Chondrocyte (in vitro differentiated cells): ENCODE measurements at places on chromosomes 11 and 22. TPM values are rescaled to one million over a fixed set of nuclear protein-coding genes. Genes with fewer than 3 reads are reported as not detected.
A peak's percentile ranks its signal among the peaks of the same experiment; 100 is the strongest.

The DEUP1 gene
- 0.15 TPM in 1 of 3 replicates, not detected in the others for total RNA-seq

The SPDYC gene
- total RNA-seq = not detected in 3 replicates

The CARD18 gene
- not detected in 3 replicates for total RNA-seq

The LYVE1 gene
- 1.2 to 5.2 TPM (median 3.5 TPM) in 3 replicates for total RNA-seq

GRCh38 chr11:120340529-120340928, 4.3 kb downstream of the ARHGEF12 start:
- H3K27me3 ChIP-seq = no peaks in the 10 kb centered on the region
- peaks cover 59% of the 10 kb centered on the region for H3K4me1 ChIP-seq
- H3K36me3 ChIP-seq = no peaks in the 10 kb centered on the region

DNA sequence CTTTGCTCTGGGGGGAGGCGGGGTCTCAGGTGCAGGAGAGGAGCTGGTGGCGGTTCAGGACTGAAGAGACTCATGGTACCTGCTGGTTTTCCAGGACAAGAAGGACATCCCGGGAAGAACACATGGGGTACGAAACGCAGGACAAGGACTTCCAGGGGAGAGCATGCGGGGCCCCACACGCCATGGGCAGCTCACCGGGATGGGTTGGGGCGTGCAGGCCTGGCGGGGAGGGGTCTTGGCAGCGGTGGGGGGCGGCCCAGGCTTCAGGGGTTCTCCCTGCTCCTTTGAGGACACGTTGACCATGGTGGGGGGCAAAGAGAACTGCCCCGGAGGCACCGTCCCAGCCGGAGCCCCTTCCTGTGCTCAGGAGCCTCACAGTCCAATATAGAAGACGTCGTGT, 673.2 kb downstream of the BRD1 start:
- peaks cover 21% of the 10 kb centered on the region for H3K27me3 ChIP-seq
- no peaks in the 10 kb centered on the region for H3K36me3 ChIP-seq
- H3K4me3 ChIP-seq = no peak overlapping the region
- DNase-seq = peak; percentile 86

- H3K36me3 ChIP-seq = peaks cover 36% of the 10 kb centered on the region
- no peak overlapping the region for H3K27ac ChIP-seq
- H3K4me1 ChIP-seq = peaks cover 6% of the 10 kb centered on the region
- no peak for DNase-seq
- no peak overlapping the region for H3K4me3 ChIP-seq
- no peaks in the 10 kb centered on the region for H3K27me3 ChIP-seq
Measured at GRCh38 chr11:68569357-68569756, 108.8 kb downstream of the PPP6R3 start.

GRCh38 chr11:721741-722345, 15.8 kb downstream of the EPS8L2 start:
- no peak overlapping the region for H3K4me3 ChIP-seq
- peaks cover 7% of the 10 kb centered on the region for H3K36me3 ChIP-seq
- DNase-seq = no peak
- H3K27me3 ChIP-seq = no peaks in the 10 kb centered on the region

DNA sequence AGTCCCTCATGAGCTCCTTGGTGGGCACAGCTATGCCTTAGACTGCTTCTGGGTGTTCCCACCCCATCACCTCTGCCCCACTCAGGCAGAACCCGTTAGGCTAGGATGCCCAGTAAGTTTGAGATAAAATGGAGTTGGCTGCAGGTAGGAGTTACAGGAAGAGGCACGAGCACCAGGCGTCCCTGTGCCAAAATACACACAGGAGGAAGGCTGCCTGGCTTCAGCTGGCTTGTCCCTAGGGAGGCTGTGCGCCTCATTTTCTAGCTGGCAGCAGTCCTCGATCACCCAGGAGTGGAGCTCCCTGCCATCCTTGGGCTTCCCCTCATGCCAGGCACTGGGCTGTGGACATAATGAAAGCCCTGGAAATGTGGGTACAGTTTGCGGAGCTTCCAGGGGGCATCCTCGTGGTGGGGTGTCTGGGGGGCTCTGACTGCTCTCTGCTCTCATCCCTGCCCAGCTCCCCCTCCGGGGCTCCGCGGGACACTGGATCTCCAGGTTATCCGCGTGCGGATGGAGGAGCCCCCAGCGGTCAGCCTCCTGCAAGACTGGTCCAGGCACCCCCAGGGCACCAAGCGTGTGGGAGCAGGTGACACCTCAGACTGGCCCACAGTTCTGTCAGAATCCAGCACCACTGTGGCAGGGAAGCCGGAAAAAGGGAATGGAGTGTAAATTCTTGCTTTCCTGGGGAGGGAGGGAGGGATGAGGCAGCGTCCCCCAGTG, 12.3 kb upstream of the MARK2 start:
- H3K4me1 ChIP-seq = no peaks in the 10 kb centered on the region
- DNase-seq = no peak
- peaks cover 26% of the 10 kb centered on the region for H3K36me3 ChIP-seq
- no peaks in the 10 kb centered on the region for H3K27me3 ChIP-seq
- H3K4me3 ChIP-seq = no peak overlapping the region
- H3K27ac ChIP-seq = no peak overlapping the region

DNA sequence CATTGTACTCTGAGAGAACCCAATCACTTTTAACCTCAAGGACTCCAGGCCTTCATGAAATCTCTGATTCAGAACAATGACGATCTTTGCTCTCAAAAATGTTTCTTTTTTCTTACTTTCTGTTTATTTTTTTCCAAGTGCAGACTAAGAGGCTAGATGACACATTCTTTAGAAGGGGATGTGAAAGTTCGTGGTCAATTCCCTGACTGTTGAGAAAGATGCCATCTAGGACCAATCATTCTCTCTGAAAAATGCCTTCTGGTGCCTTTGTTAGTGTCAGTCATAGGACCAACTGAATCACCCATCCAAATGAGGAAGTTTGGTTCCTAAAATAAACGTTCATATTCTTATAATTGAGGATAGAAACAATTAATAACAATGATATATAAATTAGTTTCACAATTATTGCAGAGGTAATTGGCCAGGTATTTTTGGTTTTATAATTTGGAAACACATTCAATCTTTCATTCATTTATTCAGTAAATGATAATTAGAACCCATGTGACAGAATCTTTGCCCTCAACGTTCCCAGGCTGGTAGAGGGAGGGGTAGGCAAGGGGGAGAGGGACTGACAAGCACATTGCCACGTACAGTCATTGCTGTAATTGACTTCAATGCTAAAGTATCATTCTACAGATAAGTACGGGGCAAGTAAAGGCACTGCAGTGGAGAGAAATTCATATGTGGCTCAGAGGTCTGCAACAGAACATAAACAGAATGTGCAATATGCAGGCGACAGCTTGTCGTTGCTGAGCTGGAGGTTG, 333.4 kb upstream of the MPPED2 start:
- H3K27me3 ChIP-seq = peaks cover 44% of the 10 kb centered on the region
- no peak overlapping the region for H3K4me3 ChIP-seq
- no peak for DNase-seq
- H3K4me1 ChIP-seq = peaks cover 3% of the 10 kb centered on the region
- no peak overlapping the region for H3K27ac ChIP-seq
- H3K36me3 ChIP-seq = no peaks in the 10 kb centered on the region

DNA sequence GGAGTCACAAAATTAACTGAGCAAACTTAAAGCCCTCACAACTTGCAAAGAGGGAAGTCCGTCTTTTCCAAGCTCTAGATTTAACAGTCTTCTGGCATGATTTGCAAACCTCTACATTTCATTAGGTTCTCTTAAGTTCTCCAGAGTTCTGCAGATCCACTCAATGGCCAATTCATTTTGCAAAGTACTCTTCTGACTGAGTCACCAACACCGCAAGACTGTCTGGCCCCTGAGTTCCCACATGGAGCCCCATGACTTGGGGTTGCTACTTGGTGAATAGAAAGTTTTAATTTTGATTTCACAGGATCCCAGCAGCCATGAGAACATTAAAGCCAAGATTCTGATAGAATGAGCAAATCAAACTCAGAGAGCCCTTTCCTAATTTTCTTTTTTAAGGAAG, 134.5 kb downstream of the PLEKHA7 start:
- peaks cover 9% of the 10 kb centered on the region for H3K27me3 ChIP-seq
- peaks cover 6% of the 10 kb centered on the region for H3K4me1 ChIP-seq
- H3K36me3 ChIP-seq = no peaks in the 10 kb centered on the region
- H3K27ac ChIP-seq = no peak overlapping the region

- peaks cover 71% of the 10 kb centered on the region for H3K4me1 ChIP-seq
- no peak overlapping the region for H3K4me3 ChIP-seq
- H3K27me3 ChIP-seq = no peaks in the 10 kb centered on the region
- peak overlapping the region; percentile 65 for H3K27ac ChIP-seq
Measured at GRCh38 chr11:27390318-27391295, 27.6 kb upstream of the CCDC34 start.

DNA sequence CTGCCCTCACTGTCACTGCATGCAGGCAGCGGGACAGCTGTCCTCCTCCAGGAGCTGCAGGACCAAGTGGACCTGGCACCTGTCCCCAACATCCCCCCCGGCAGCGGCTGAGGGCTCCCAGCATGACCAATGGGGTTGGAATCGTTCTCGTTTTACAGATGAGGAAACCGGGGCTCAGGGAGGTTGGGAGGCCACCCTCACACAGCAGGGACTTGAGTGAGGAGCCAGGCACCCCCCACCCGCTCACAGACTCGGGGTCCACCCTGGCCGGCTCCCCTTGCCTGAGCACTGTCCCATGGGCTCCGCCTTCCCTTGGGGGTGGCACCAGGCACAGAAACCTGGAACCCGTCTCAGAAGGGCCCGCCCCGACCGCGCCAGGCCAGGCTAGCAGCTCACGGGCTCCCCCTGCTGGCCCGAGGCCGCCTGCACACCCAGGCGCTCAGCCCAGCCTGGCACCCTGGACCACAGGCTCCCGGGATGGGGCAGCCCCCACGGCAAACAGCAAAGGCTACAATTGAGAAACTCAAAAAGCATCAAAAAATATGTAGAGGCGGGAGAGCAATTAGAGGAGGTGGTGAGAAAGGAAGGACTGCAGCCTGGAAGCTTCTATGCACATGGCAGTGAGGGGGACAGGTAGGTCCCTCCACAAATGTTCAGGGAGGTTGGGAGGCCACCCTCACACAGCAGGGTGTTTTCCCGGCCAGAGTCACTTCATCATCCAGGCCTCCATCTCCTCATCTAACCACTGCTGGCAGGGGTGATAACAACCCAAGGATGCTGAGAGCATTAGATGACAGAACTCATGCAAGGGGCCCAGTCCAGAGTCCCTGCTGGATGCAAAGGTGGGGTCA, 12.8 kb downstream of the MACROD1 start:
- H3K4me3 ChIP-seq = no peak overlapping the region
- peaks cover 7% of the 10 kb centered on the region for H3K27me3 ChIP-seq
- H3K27ac ChIP-seq = no peak overlapping the region
- no peaks in the 10 kb centered on the region for H3K36me3 ChIP-seq
- DNase-seq = no peak

- H3K27me3 ChIP-seq = no peaks in the 10 kb centered on the region
- H3K4me1 ChIP-seq = peaks cover 3% of the 10 kb centered on the region
- H3K4me3 ChIP-seq = peak overlapping the region; percentile 77
- peak overlapping the region; percentile 91 for H3K27ac ChIP-seq
- no peak for DNase-seq
Measured at GRCh38 chr11:6611963-6612212, 128 bp downstream of the TAF10 start.

DNA sequence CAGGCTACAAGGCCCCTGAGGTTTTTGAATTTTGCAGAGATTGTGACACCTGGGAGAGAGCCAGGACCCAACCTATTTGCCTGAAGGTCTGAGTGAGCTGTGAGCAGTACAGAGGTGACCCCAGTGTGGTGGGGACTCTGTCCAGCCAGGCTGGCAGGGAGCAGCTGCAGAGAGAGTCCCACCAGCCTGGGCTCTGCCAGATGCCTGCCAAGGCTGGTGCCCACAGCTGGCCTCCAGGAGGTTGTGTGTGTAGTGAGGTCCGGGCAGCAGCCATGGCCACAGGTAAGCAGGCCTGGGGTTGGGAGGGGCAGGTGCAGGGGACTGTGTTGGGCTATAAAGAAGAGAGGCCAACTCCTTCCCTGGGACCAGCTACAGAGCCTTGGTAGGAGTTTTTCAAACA, 144.8 kb downstream of the CRYBB2 start:
- no peak overlapping the region for H3K4me3 ChIP-seq
- no peaks in the 10 kb centered on the region for H3K27me3 ChIP-seq
- no peak overlapping the region for H3K27ac ChIP-seq

DNA sequence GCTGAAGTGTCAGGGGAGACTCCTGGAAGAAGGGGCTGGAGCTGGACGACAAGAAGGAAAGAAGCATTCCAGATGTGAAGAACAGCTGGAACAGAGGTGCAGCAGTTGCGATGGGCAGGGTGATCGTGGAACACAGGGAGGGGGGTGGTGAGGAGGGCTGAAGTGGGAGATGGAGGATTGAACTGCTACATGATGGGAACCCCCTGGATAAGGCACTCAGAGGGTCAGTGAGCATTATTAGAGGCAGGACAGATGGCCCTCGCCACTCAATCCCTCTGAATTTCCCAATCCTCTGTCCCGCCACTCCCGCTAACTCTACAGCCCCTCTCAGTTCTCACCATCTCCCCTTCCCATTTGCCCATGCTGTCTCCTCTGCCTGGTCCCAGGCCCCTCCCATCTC, 14.0 kb downstream of the SERPINH1 start:
- H3K27ac ChIP-seq = peak overlapping the region; percentile 87
- H3K27me3 ChIP-seq = no peaks in the 10 kb centered on the region
- H3K4me1 ChIP-seq = peaks cover 25% of the 10 kb centered on the region
- DNase-seq = no peak
- peaks cover 17% of the 10 kb centered on the region for H3K36me3 ChIP-seq

DNA sequence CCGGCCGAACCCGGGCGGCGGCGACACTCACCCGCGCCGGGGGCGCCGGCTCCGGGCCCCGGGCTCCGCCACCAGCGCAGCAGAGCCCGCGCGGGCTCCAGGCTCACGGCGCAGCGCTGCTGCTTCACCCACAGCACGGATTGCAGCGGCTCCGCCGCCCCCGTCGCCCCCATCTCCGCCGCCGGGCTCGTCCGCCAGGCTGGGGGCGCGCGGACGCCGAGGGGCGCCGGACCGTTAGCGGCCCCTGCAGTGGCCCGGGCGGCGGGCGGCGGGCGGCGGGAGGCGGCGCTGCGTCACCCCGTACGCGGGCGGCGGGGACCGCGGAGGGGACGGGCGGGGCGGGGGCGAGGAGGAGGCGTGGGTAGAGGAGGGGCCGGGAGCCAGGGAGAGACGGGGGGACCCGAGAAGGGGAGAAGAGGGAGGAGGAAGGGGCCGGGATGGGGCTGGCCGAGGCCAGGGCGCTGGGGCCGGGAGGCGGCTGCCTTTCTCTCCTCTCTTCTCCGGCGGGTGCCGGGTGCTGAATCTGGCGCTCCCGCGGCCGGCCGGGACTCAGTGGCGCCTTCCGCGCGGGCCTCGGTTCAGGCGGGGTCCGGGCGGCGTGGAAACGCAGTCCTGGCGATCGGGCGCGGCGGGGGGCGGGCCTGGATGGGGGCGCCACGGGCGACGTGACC, at the start of gene CERK:
Gene CERK (minus strand): TSS at position 277 of the 671 bp plus-strand sequence. CDS start 104 bp downstream, at position 173.
- peaks cover 41% of the 10 kb centered on the region for H3K4me1 ChIP-seq
- H3K27ac ChIP-seq = peak within 1 kb of the TSS; percentile 36
- H3K4me3 ChIP-seq = peak within 1 kb of the TSS; percentile 92
- no peak for DNase-seq
- H3K36me3 ChIP-seq = no peaks in the 10 kb centered on the region

- no peaks in the 10 kb centered on the region for H3K4me1 ChIP-seq
- H3K36me3 ChIP-seq = no peaks in the 10 kb centered on the region
- no peak overlapping the region for H3K27ac ChIP-seq
- H3K27me3 ChIP-seq = peaks cover 39% of the 10 kb centered on the region
- no peak overlapping the region for H3K4me3 ChIP-seq
Measured at GRCh38 chr11:57207168-57207567, 25.4 kb downstream of the LRRC55 start.

GRCh38 chr11:61281581-61282250, 13.4 kb downstream of the VWCE start:
- H3K36me3 ChIP-seq = peaks cover 33% of the 10 kb centered on the region
- H3K4me1 ChIP-seq = peaks cover 3% of the 10 kb centered on the region
- H3K4me3 ChIP-seq = no peak overlapping the region
- no peak overlapping the region for H3K27ac ChIP-seq
- H3K27me3 ChIP-seq = no peaks in the 10 kb centered on the region
- peak; percentile 79 for DNase-seq
